Activated CD8-positive, alpha-beta memory T cell treated with anti-CD3 and anti-CD28 coated beads for 24 hours (primary cell): ENCODE measurements at places on chromosomes 2 and 18.

DNA sequence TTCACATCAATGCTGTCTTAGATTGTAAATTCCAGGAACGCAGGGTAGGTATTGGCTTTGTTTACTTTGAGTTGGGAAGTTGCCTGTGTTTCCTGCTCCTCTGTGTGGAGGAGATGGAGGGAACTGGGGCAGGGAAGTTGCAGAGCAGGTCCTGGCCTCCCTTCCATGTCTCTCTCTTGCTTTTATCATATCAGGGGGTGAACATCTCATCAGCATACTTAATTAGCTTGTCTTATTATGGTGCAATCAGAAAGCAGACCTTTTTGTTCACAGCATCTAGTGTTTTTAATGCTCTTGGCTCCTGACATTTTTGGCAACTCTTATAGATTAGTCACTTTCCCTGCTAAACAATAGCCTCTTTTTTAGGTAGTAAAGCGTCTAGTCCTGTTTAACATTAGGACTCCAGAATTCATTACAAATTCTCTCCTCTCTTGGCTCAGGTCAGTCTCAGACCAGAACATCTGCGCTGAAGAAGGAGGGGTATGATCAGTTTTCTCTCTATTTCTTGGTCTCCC is 11.5 kb upstream of the DIPK1C start:
- no peak for DNase-seq

DNA sequence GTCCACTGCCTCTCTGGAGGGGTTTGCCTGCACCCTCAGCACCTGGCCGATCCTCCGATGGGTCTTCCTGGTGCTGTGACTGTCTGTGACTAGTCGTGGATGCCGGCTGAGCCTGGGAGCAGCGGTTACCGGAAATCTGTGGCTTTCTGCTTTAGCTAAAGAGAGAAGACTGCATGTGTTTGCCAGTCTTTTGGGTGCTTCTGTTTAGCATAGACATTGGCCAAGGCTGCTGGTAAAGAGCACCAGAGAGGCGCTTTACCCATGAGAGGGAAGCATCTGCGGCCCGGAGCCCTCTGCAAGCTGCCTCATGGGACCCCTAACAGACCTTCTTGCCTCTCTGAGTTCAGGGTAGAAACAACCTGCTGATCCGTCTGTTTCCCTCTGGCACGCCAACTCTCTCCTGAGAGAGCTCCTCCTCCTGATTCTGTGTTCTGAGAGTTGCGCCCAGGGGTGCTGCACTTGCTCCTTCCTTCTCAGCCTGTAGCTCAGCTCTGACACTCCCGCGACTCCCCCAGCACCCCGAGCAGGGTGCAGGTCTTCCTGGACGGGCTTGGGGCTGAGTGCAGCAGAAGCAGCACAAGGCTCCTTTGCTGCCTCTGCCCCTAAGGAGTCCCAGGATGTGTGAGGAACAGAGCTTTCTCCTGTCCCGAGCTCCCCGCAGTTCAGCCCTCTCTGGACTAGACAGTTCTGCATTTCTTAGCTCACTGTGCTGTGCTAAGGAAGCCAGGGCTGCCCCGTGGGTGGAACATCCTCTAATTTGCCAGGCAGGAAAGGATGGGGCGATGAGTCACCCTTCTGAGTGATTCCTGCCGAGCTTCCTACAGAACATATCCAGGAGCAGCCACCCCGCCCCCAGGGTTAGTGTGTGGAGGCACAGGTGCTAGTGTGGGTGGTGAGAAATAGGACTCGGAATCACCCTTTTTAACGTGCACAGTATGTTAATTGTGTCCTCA is 203.2 kb downstream of the SH3RF3 start:
- DNase-seq, result no peak

DNA sequence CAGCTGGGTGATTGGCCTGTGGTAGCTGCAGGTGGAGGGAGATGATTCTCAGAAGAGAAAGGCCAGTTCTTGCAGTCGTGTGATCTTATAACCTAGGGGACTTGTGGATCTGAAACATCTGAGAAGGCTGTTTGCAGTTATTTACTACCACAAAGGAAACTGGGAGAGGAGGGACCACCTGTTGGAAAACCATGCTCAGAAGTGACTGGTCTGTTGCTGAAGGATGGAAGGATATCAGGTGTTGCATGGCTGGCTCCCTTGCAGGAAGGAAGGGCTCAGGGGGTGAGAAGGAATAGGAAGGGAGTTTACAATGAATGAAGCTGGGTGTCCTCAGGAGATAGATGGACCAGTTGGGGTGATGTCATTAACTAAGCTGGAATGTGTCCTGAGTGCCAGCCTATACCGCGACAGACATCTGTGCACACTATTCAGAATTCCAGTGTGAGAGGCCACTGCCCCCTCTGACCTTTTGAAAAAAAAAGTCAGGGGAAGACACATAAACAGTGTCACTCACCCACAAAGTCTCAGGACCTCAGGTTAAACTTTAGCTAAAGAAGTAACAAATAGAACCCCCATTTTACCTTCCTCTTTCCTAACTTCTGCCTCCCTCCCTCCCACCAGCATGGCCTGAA is 17.5 kb downstream of the IGFBP2 start:
- no peak for DNase-seq

DNA sequence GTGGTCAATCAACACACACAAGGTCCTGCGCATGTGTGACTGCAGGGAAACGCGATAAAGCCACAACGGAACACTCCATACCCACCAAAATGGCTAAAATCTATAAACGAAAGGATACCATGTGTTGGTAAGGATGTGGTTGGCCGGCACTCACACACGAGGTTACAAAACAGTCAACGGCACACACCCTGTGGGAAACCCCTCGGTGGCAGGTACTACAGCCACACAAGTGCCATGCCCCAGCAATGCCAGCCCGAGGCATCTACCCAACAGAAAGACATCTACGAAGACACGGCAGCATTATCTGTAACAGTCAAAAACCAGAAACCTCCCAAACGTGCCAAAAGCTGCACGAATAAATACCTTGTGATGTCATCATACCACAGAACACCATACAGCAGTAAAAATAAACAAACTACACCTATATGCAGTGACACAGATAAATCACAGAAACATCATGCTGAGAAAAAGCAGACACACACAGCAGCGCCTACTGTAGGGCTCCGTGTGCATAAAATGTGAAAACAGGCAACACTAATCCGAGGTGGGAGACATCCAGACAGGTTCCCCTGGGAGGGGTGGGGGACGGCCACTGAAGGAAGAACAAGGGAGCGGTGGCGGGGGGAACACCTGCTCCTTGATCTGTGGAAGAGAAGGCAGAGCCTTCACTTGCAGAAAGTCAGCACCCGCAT is 36.7 kb downstream of the HDAC4 start:
- no peak for DNase-seq

DNA sequence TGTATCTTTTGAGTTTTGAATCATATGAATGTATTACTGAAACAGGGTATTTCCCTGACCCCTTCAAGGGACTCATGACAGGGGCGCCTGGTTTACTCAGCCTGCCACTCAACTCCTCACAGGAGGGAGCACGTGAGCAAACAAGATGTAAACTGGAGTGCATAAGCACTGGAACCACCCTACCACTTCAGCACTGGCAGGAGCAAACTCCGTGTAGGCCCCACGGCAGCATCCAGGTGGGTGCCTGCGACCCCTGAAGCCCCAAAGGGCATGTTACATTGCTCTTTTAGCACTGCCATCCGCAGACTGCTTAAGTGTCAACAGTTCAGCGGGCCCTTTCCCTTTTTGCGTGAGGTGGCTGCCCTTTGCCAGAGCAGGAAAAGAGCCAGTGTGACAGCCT is 8.2 kb upstream of the DAPL1 start:
- no peak for DNase-seq

- DNase-seq, result no peak
Measured at GRCh38 chr2:110732422-110733413, at the start of gene ACOXL. Gene ACOXL, plus strand, starts transcription at chr2:110732573. Its CDS starts 35,817 bp downstream, at chr2:110768390.

DNA sequence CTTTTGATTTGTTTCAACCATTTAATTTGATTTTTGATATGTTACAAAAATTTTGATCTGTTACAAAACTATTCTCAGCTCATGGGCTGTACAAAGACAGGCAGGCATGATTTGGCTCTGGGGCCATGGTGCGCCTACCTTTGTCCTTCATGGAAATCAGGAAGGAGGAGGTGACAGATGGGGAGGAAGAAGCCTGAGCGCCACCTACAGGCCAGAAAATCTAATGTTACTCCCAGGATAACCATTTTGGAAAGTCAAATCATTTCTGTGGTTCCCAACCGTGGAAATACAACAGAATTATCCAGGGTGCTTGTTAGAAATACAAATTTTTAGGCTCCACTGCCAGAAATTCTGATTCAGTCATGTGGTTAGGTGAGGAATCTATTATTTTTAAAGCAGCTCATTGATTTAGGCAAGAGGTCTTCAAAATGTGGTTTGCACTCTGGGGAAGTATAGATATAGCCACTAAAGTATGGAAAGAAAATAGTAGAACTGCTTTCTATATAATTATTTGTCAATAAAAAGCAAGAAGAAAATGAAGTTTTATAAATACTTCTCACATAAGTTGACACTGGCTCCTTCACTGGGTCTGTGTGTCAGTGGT is 93.9 kb downstream of the EVA1A start:
- no peak for DNase-seq

DNA sequence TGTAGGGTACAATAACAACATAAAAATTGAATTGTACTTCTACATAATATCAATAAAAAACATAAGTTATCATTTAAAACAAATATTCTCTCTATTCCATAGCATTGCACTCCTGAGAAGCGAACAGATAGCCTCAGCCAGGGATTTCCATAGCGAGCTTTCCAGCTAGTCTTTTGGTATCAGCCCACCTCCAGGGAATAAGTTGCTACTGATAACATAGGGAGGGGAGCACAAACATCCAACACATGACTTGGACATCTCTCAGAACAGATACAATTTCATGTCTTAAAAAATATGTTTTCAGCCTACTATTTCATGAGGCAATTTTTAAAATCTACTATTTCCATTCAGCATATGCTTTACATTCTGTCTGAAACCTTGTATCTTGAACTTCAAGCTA is 804.4 kb upstream of the RAB6C start:
- DNase-seq, result no peak

- DNase-seq, result no peak
Measured at GRCh38 chr2:149686136-149687051, 98.8 kb upstream of the MMADHC start.

GRCh38 chr2:235384624-235385023 is 109.2 kb upstream of the AGAP1 start:
- no peak for DNase-seq

- no peak for DNase-seq
Measured at GRCh38 chr2:28102455-28102874, 211.9 kb downstream of the BABAM2 start.

DNA sequence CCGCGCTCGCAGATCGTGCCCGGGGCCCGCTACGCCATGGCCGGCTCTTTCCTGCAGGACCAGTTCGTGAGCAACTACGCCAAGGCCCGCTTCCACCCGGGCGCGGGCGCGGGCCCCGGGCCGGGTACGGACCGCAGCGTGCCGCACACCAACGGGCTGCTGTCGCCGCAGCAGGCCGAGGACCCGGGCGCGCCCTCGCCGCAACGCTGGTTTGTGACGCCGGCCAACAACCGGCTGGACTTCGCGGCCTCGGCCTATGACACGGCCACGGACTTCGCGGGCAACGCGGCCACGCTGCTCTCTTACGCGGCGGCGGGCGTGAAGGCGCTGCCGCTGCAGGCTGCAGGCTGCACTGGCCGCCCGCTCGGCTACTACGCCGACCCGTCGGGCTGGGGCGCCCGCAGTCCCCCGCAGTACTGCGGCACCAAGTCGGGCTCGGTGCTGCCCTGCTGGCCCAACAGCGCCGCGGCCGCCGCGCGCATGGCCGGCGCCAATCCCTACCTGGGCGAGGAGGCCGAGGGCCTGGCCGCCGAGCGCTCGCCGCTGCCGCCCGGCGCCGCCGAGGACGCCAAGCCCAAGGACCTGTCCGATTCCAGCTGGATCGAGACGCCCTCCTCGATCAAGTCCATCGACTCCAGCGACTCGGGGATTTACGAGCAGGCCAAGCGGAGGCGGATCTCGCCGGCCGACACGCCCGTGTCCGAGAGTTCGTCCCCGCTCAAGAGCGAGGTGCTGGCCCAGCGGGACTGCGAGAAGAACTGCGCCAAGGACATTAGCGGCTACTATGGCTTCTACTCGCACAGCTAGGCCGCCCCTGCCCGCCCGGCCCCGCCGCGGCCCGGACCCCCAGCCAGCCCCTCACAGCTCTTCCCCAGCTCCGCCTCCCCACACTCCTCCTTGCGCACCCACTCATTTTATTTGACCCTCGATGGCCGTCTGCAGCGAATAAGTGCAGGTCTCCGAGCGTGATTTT is 7.6 kb downstream of the TBR1 start:
- peak; percentile 60 for DNase-seq

GRCh38 chr2:85164145-85164569 is 31.0 kb downstream of the TCF7L1 start:
- no peak for DNase-seq

DNA sequence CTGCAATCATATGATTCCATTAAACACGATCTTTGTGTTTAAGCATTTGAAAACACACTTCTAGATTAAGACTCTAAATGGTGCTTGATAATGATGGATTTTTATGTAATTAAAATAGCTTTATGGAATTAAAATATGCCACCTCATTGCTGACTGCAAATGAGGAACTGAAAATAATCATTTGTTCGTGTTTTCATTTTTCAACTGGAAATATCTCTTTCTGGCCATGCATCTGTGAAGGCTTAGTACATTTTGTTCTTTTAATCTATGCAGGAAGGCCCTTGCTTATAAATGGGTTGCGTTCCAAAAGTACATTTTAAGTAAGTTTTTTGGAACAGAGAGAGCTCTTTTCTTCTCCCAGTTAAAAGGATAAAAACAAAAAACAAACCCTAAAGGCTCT is 125.5 kb downstream of the MC4R start:
- no peak for DNase-seq

GRCh38 chr18:48866028-48866733 is 84.6 kb downstream of the SMAD7 start:
- DNase-seq, result no peak

DNA sequence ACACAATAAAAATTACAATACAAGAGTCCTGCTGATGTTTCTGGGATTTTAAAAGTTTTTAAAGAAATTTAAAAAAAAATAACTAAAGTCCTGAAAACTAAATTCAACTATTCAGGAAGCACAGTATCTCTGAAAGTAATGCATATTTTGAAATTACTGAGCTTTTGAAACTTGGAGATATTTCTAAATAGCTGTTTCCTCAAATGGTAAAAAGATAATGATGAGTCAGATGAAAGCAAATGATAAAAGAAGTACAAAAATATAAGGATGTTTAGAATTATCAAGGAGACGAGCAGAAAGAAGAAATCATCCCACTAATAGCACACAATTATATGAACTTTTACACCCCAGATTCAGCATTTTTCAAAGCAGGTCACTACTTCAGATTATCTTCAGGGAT is 90.2 kb upstream of the SLC25A52 start:
- no peak for DNase-seq
